Skin of body (tissue), 3 donors: ENCODE measurements at places on chromosomes 3 and 15. TPM values are rescaled to one million over a fixed set of nuclear protein-coding genes. Genes with fewer than 3 reads are reported as not detected.

DNA sequence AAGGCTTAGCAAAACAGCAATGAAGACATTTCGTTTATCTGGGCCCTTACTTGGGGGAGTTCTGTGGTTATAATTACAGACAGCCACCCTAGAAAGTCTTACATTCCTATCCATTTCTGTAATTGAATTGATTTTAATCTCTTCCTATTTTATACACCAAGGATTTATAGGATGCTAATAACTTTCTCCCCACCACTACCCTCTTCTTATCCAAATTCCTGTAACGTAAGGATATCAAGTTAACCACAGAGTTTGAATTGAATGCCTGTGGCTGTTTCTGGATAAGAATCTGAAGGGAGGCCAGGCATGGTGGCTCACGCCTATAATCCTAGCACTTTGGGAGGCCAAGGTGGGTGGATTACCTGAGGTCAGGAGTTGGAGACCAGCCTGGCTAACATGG, 78.6 kb downstream of the MLH1 start:
- DNase-seq, result no peak

GRCh38 chr15:60195611-60196010, 191.5 kb downstream of the FOXB1 start:
- DNase-seq, result no peak

- no peak for DNase-seq
These were observed 21.0 kb downstream of the MIX23 start for GRCh38 chr3:122362026-122362425.

DNA sequence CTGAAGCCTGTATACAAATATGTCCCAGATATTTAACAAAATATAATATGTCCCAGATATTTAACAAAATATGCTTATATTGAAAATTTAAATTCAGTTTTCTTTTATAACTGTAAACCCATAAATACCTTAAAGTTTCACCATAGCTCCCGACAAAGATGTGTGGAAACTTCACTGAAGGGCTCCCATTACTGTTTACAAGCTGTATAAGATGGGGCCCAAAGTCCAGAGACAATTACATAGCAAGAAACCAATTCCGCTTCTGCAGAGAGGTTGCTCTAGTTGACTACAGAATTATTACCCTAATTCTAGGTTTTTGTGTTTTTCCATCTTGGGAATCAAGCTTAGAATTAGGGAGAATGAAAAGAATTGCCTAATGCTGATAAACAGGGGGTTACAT, 102.6 kb upstream of the EPHA6 start:
- no peak for DNase-seq

GRCh38 chr3:36784138-36784635, 19.8 kb upstream of the DCLK3 start:
- DNase-seq, result peak; percentile 68

RPL14 gene
- total RNA-seq, result 287 TPM

GRAMD1C gene
- total RNA-seq, result 9.2 TPM

LOXL1 gene
- 27.6 TPM for total RNA-seq
